Femur (tissue), 1 donor: ENCODE measurements at places on chromosomes 4 and X.

- DNase-seq, result no peak
These were observed 11.0 kb upstream of the USP46 start for GRCh38 chr4:52670121-52670520.

DNA sequence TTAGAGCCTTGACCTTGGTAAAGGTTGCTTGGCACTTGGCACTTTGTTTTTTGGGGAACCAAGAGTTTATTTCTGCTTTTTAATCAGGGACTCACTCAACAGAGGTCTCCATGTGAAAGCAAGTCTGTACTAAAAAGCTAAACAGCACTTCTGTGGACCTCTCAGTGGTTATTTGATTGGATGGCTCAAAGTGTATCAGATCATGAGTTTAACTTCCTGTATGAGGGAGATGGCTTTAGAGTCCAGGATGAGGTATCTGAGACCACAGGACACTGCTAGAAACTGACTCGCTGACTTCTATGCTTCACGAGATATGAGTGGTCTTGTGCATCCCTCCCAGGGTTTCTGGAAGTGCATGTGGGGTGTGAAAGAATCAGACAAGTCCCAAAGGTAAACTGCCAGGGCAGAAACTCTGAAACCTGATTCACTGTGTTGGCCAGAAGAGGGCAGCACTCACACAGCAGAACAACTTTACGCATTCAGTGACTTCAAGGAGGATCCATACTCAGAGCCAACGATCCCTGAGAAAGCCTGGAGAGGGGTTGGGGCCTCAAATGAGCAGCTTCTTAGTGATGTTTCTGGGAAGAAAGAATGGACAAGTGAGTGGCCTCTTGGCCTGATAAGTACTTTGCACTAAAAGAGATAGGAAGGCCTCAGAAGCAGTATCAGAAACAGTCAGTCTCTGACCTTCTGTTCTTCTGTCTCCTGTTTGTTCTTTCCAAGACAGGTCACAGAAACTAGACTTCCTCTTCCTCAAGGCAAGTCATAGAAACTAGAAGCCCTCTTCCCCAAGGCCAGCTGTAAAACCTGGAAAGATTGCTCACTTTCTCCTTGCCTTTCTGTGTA lies 220.3 kb upstream of the CXCL13 start:
- peak; percentile 75 for DNase-seq

DNA sequence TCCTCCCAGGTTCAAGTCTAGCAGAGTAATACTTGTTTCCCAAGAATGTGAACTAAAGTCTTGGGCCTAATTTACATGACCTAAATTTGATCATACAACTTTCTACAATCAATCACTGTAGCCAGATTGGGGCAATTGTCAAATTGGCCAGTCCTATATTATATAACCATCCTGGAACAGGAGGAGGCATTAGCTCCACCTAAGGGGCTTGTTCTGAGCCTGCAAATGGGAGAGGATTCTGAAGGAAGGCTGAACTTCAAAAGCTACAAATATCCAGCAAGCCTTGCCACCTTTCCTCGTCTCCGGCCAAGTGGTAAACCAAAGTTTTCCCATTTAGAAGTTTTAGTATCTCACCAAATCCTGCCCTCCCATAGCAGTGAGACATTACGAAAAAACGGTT lies 1289.6 kb upstream of the TENM3 start:
- no peak for DNase-seq

- no peak for DNase-seq
These were observed 141.2 kb downstream of the DTHD1 start for GRCh38 chr4:36422607-36423006.

DNA sequence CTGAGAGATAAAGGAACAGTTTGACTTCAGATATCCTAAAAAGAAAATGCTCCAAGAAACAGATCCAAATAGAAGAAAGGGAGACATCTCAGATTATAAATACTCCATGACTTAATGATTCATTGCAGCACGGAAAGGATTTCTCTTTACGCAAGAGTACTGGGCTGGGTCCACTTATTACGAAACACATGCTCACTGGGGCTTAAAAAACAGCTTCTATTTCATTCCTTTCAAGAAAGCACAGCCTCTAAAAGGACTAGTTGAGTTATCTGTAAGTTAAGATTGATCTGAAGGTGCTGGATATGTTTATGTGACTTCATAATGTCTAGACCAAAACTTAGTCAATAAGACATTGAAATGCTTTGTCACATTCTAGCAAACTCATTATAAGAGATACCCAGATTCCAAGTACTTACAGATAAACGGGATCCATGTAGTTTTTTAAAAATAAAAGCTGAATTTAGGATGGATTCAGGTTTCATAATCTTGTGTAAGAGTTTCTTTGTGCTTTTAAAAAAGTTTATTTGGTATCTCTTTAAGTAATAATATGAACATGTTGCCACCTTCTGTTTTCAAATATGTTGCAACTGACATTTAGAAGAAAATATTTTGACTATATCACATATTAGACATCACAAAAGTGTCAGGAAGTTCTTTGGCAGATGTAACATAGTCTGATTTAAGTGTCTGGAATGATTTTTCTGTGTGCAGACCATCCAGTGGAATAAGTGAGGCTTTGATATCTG lies 109.5 kb upstream of the MYOZ2 start:
- DNase-seq, result peak; percentile 18

- no peak for DNase-seq
These were observed 116.6 kb upstream of the FAT1 start for GRCh38 chr4:186840222-186840701.

DNA sequence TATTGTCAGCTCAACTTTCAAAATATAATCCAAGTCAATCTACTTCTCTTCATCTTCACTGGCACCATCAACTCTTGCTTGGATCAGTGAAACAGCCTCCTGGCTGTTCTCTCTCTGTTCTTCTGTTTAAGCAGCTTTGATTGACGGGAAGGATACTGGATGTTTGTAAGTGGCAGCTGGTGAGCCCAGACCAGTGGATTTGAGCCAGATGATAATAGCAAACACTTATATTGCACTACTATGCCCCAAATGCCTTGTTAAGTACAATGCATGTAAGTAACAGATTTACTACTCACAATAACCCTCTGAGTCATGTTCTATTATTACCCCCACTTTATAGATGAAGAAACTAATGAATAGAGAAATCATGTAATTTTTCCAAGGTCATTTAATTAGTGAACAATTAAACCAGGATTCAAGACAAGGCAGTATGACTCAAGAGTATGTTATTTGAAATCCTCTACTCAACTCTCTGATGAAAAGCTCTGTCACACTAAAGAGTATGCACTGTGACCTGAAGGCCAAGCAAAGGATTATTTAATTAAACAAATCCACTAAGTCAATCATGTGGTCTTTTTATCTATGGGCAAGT lies 44.8 kb downstream of the SPANXN3 start:
- no peak for DNase-seq

DNA sequence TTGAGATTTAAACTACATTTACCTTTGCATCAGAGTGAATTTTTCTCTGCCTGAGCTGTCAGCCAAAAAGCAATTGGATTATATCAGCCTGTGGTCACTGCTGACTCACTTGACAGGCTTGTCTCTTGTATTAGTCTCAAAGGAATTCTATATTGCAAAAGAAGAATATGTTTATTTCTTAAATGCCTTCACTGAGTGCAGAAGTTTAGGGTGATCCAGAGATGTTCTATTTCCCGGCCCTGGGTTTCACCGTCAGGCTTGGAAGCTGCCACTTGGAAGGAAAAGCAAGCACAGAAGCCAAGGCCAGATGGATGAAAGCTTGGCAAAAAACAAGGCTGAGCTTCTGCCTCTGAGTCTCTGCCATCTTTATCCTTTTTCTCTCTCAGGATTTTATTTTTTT lies 80.9 kb downstream of the FAM114A1 start:
- DNase-seq, result peak; percentile 59

GRCh38 chr4:140238351-140239056 lies 84.5 kb upstream of the MAML3 start:
- peak; percentile 87 for DNase-seq

DNA sequence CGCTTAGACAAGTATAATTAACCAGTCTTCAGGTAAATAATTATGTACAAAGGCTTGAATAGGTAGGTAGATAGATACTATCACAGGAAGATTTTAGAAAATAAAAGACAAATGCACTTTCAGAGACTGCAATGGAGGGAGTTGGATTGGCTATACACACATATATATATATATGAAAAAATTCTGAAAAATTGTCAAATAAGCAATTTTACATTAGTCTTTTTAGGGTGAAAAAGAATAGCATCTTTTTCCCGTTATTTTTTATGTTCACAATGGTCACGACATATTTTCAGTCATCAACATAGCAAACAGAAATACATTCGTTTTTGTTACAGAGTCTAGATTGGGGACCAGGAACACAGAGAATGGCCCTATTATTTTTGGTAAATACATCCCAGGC lies 385.9 kb upstream of the ACTRT1 start:
- DNase-seq, result no peak

DNA sequence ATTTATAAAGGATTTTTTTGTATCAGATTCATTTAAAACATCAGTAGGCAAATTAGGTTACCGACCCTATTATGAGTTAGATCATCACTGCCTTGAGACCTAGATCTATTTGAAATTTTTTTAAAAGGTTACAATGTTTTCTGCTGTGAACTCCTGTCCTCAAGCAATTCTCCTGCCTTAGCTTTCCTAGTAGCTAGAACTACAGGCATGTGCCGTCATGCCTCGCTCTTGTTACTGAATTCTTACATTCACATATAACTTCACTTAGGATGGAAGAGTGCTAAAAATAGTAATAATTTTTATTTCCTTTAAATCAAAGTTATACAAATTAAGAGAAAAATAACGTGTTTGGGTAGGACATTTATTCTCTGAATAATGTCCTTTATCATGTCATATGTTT lies 75.5 kb upstream of the MAOA start:
- no peak for DNase-seq

GRCh38 chrX:42920752-42921151 lies 142.8 kb upstream of the PPP1R2C start:
- DNase-seq, result no peak

- no peak for DNase-seq
These were observed 53.1 kb downstream of the GAK start for GRCh38 chr4:878796-879728.

DNA sequence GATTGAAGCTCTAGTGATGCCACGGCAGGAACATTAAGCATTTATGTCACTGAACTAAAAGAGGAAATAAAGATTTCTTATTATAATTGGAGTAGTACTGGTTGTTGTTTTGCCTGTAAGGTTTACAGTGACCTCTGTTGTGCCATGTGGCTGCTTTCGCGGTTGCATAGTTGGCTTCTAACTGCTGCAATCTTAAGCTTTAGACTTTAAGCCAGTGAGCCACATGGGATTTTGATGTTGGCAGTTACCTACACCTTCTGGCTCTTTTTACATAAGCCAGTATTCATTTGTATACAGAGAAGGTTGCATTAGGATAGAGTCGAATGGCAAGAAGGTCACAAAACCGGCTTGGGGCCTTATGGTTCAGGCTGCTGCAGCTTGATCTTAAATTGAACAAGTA lies 1311.6 kb downstream of the RAPGEF2 start:
- DNase-seq, result no peak

DNA sequence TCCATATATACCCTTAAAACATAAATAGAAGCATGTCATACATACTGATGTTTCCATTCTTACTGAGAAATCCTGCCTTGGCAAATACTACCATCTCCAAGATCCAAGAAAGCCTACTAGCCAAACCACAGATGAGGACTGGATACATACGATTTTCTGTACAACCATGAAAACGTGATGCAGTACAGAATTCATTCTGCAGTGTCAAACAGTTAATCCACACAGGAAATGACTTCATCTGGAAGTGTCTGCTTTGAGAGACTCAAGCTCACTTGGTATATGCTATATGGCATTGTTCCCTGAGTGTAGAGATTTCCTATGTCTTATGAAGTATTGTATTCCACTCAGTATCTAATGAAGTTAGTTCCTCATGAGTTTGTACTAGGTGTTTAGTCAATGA lies 94.3 kb downstream of the CT47B1 start:
- no peak for DNase-seq

GRCh38 chr4:70902577-70903290 lies 565 bp downstream of the MOB1B start:
- peak; percentile 25 for DNase-seq

DNA sequence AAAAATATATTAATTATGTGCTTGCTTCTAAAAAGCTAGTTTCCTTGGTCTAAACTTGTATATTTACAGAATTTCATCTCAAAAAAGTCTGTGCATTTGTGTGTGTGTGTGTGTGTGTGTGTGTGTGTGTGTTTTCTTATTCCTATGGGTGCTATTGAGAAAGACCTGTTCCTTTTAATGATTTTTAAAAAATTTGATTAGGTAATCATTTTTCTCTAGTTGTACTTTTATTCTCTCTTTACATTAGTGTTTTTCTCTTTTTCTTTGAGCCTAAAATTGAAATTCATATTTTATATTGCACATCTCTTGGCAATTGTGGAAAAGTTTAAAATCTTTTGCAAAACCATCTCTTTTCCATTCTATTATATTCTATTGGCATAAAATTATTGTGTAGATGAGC lies 690.4 kb upstream of the NDST4 start:
- DNase-seq, result no peak

DNA sequence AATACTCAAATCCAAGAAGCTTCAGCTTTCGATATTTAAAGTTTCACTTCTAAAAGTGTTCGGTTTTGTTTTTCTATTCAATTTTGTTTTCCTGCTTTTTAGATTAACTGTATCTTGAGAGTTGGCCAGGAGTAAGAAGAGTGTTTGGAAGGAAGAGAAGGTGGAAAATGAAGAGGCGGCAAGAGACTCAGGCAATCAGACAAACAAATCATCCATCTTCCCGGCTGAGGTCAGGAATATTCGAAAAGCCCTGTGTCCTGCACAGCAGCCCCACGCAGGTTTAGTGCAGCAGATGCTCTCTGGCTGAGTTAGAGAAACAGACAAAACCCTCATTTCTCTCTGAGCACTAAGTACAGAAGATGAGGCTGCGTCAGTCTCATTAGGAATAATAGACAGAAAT lies 330.3 kb upstream of the NOCT start:
- no peak for DNase-seq
